EH (cell line): ENCODE measurements at places on chromosomes 7 and 10.

DNA sequence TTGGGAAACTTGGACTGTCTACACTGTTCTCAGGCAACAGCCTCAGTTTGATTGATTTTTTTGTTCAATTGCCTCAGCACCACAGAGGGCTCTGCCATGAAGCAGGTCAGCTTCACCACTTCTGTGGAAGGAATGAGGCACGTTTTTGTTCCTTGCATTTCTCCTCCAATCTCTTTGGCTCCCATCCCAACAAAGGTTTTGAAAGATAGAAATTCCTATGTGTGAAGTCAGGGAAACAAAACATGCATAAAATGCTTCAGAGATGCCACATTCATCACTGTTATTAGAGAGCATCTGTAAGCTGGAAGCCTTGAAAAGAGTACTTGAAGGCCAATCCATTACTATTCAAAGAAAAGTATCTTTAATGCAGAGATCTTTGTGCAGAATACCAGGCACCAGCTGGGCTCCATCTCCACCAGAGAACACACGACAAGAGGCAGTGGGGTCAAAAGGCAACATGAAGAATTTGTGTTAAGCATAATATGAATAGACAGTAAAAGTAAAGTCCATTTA lies 249.1 kb upstream of the LYZL1 start:
- DNase-seq = peak; percentile 96

GRCh38 chr7:143892527-143893300 lies 9.3 kb downstream of the TCAF1 start:
- DNase-seq = peak; percentile 61

DNA sequence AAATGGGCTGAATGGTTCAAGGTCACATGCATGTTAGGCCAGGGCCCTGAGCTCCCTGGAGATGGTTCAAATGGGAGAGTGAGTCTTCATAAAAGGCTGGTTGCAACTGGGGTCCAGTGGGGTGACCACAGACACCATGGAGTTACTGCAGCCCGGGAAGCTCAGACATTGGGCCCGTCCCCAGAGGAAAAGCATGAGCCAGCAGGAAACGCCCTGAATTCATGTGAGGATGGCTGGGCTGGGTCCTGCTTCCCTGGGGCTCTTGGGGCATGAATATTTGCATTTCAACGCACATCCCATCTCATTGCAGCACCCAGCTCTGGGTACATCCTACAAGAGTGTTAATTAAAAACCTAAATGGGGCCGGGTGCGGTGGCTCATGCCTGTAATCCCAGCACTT lies 549.0 kb downstream of the TCERG1L start:
- no peak for DNase-seq

DNA sequence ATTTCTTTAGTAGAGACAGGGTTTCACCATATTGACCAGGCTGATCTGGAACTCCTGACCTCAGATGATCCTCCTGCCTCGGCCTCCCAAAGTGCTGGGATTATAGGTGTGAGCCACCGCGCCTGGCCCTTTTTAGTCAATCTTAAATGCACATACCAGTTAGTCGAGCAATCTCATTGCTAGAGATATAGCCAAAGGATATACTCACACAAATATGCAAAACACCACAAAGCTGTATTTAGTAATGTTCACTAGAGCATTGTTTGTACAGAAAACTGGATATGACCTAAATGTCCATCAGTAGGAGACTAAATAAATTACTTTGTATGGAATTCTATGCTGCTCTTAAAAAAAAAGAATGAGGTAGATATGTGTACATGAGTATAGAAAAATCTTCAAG lies 24.5 kb upstream of the IL6 start:
- DNase-seq = peak; percentile 65

GRCh38 chr10:88515235-88515634 lies 67.9 kb downstream of the RNLS start:
- DNase-seq = peak; percentile 59

- DNase-seq = peak; percentile 67
These were observed 28.4 kb upstream of the CDHR3 start for GRCh38 chr7:105934572-105935185.

GRCh38 chr10:50322077-50322476 lies 70.8 kb upstream of the ASAH2 start:
- DNase-seq = peak; percentile 69

DNA sequence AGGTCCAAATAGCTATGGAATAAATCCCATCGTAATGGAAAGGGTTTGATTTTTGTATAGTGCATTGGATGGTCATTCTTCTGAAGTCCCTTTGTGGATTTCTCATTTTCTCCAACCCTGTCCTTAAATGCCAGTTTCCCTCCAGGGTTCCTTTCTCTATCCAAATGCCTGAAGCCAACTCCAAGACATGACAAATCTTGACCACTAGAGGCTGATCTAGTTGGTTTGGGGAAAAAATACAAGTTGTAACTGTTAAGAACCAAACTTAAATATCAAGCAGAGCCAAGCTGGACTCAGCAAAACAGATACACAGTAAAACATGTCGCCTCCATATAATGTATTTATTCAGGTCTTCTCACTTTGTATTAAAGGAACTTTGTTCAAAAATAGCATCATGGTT lies 28.7 kb downstream of the FRMD4A start:
- DNase-seq = peak; percentile 52
